Activated CD8-positive, alpha-beta T cell treated with anti-CD3 and anti-CD28 coated beads, Interleukin-2, amount 10 ng/mL, durations not matched to agents 7 days and 5 days (primary cell): ENCODE measurements at places on chromosomes 5 and 9. TPM values are rescaled to one million over a fixed set of nuclear protein-coding genes. Genes with fewer than 3 reads are reported as not detected.

DNA sequence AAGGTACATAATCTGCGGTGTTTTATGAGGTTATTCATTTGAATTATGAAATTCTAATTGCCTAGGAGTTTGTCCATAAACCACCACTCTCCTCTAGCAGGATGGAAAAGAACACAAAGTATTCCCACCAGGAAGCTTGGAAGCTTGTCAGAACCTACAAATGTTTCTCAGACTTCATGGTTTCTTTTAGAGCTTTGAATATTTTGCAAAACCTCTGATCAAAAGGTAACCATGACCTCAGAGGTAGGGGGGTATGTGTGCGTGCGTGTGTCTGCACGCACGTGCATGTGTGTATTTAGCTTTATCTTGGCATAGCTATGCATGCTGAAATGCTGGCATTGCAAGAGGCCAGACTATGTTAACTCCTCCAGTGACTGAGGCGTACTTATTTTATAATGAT is 847.0 kb downstream of the TLE1 start:
- no peak overlapping the region for H3K27ac ChIP-seq
- no peak overlapping the region for H3K4me3 ChIP-seq
- H3K27me3 ChIP-seq: no peaks in the 10 kb centered on the region
- H3K36me3 ChIP-seq: no peaks in the 10 kb centered on the region
- DNase-seq: no peak

Gene CCDC171
- total RNA-seq: 1.9 TPM

Gene HSDL2
- total RNA-seq: 28.9 TPM

DNA sequence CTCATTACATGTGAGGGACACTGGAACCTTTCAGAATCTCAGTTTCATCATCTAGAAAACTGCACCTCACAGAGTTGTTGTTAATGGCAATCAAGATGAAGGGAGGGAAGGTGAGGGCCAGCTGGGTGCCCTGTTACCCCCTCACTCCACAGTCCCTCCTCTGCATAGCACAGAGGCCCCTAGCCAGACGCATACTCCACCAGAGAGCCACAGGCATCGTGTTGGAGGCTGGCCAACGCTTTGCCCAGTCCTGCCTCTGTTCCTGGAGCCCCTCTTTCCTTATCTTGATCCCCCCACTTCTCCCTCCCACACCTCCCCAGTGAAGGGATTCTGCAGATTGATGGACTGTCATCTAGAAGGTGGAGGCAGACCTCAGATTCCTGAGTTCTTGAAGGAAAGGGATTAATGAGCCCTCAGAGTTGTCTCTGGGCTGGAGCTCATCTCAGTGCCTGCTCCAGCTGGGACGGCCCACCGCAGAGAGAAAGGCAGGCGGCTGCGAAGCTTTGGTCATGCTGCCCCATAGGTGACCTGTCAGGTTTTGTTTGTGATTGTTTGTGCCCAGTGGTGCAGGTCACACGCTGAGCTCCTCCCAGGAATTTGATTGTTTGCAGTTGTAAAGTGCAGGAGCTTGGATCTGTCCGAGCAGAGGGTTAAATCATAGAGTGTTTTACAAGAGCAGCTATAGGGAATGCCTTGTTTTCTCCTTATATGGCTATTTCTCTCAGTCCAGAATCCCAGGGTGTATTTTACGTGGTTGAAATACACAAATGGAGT is 487.3 kb downstream of the CCDC171 start:
- no peak overlapping the region for H3K4me3 ChIP-seq
- H3K4me1 ChIP-seq: no peaks in the 10 kb centered on the region
- peaks cover 14% of the 10 kb centered on the region for H3K27me3 ChIP-seq
- H3K36me3 ChIP-seq: no peaks in the 10 kb centered on the region
- DNase-seq: no peak

Gene SOHLH1
- not detected for total RNA-seq

DNA sequence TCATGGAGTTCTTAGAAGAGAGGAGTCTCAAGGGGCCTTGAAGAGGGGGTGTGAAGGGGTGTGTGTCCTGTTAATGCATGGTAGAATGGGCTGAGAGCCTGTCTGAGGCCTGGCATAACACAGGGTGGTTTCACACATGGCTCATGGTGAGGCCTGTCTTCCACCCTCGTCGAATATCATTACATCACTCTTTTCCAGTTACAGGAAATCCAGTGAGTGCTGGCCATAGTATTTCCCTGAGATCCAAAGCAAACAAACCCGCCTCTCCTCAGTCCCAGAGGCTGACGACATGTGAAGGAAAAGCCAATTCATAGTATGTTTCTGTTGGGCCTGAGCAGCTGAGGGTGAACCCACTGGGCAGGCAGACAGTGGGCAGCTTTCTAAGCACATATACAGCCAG is 159.4 kb upstream of the NR3C1 start:
- H3K36me3 ChIP-seq: no peaks in the 10 kb centered on the region
- no peaks in the 10 kb centered on the region for H3K27me3 ChIP-seq
- no peak for DNase-seq
- H3K27ac ChIP-seq: no peak overlapping the region

- no peak for DNase-seq
- H3K4me3 ChIP-seq: no peak overlapping the region
- H3K36me3 ChIP-seq: no peaks in the 10 kb centered on the region
- H3K4me1 ChIP-seq: peaks cover 14% of the 10 kb centered on the region
- no peak overlapping the region for H3K27ac ChIP-seq
- no peaks in the 10 kb centered on the region for H3K27me3 ChIP-seq
These were observed 257.7 kb downstream of the MCTP1 start for GRCh38 chr5:95027151-95027721.

DNA sequence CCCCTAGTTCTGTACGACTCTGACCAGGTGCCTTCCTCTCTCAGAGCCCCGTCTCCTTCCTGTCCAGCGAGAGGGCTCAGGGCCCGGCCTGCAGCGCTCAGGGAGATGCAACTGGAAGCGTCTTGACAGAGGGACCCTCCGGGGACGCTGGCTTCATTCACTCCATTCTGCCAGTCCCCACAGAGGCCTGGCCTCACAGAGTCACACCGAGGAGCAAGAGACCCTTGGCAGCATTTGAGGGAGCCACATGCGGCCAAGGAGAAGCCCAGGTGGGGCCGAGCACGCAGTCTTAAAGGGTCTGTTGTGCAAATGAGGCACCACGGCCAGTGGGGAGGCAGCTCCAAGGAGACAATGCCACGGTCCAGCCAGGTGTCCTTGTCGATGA is 86.6 kb upstream of the SARDH start:
- H3K27me3 ChIP-seq: no peaks in the 10 kb centered on the region
- no peak overlapping the region for H3K4me3 ChIP-seq
- no peaks in the 10 kb centered on the region for H3K4me1 ChIP-seq
- no peaks in the 10 kb centered on the region for H3K36me3 ChIP-seq
- DNase-seq: no peak
- H3K27ac ChIP-seq: no peak overlapping the region

Gene CER1
- total RNA-seq: not detected

GRCh38 chr5:160956051-160956450 is 104.0 kb upstream of the ATP10B start:
- H3K36me3 ChIP-seq: no peaks in the 10 kb centered on the region
- no peaks in the 10 kb centered on the region for H3K4me1 ChIP-seq
- no peak for DNase-seq
- H3K27me3 ChIP-seq: no peaks in the 10 kb centered on the region

DNA sequence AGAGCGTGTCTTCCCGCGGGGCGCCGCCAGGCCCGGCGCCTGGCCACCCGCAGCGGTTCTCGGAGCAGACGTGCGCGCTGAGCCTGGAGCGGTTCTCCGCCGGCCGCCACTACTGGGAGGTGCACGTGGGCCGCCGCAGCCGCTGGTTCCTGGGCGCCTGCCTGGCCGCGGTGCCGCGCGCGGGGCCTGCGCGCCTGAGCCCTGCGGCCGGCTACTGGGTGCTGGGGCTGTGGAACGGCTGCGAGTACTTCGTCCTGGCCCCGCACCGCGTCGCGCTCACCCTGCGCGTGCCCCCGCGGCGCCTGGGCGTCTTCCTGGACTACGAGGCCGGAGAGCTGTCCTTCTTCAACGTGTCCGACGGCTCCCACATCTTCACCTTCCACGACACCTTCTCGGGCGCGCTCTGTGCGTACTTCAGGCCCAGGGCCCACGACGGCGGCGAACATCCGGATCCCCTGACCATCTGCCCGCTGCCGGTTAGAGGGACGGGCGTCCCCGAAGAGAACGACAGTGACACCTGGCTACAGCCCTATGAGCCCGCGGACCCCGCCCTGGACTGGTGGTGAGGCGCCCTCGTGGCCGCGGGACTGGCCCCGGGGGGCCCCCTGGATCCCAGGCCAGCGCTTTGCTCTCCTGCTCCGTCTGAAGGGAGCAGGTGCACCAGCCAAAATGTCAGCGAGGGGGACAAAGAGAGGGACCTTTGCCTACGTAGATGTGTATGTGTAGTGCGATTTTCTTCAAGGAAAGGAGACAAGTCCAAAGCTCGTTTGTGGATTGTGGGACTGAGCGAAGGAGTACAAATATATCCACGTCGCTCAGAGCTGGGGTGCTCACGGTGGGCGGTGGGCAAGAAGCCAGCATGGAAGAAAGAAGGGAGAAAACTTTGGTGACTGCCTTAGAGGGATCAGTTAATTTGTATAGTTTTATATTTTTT is 19.5 kb downstream of the BTNL9 start:
- no peak overlapping the region for H3K4me3 ChIP-seq
- H3K36me3 ChIP-seq: no peaks in the 10 kb centered on the region
- H3K27ac ChIP-seq: no peak overlapping the region
- no peaks in the 10 kb centered on the region for H3K4me1 ChIP-seq
